Jurkat, Clone E6-1 (cell line): ENCODE measurements at places on chromosomes 7 and 10.

- DNase-seq: peak; percentile 7
These were observed 17.8 kb downstream of the NPSR1 start for GRCh38 chr7:34675749-34676374.

GRCh38 chr10:132470410-132471124, 67.0 kb upstream of the INPP5A start:
- DNase-seq: peak; percentile 31

DNA sequence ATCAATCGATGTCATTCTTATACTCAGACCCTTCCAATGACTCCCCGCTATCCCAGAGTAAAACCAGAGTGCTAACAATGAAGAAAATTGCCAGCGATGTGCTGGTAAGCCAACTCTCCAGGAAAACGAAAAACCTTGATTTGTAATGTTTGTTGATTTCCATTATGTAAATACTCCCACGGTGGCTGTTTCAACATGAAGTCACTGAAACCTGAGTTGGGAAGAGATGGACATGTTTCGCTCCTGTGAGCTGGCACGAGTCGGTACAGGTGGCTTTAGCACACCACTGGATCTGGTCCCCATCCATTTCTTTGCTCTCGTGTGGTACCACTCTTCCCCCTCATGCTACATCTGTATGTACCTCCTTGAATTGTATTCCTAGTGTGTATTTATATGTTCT, 52.9 kb downstream of the AP3M1 start:
- no peak for DNase-seq

- DNase-seq: no peak
These were observed 6.5 kb upstream of the BEND7 start for GRCh38 chr10:13535346-13535745.

DNA sequence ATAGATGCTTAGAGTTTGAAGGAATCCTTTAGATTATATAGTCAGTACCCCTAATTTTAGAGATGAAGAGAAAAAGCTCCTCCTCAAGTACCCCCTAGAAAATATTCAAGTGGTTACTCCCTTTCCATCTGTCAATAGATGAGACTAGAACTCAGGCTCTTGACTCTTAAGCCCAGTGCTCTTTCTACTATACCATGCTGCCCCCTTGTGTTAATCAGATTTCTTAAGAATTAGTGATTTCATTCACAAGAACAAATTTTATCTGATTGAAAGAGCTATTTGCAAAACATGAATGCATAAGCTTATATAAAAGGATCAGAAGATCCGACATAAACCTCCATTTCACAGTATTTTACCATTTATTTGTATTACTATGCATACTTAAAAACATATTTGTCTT, 179.3 kb downstream of the TFEC start:
- peak; percentile 36 for DNase-seq

DNA sequence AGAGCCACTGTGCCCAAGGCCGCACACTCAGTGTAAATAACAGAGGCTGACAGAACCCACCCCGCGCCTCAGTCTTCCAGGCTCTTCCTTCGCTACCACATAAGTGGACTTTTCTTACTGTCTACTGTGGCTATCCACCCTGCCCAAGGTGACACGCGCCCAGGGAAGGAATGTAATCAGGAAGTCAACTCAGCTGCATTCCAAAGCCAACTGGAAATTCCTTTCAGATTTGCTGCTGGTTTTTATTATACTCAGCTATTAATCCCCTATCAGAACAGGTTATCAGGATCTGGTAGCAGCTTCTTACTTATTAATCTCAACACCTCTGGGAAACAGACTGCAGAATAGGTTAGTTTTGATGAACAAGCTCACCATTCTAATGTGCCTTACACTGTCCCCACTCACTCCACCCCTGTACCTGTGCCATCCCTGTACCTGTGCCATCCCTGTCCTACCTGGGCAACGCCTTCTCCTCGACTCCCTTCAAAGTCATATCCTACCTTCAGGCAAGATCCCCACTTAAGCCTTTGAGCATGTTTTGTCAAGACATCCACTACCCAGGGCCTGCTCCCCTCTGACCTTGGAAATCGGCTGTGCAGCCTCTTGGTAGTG, 90.7 kb downstream of the NHLRC2 start:
- no peak for DNase-seq

DNA sequence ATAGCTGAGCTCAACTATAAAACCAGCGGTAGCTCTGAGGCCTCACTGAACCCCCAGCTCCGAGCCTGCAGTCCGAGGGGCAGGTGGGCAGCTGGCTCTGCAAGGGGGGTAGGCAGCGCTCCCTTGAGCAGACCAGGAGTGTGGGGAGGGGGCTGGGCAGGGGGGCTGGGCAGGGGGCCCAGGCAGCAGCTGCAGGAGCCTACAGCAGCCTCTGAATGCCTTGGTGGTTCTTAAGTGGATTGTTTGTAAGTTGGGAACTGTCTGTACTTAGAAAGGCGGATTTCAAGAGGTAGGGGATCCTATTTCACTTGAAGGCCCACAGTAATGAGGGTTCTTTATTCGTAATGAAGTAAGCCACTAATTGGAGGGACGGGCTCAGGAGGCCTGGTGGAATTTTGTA, 72.3 kb downstream of the ICA1 start:
- no peak for DNase-seq

DNA sequence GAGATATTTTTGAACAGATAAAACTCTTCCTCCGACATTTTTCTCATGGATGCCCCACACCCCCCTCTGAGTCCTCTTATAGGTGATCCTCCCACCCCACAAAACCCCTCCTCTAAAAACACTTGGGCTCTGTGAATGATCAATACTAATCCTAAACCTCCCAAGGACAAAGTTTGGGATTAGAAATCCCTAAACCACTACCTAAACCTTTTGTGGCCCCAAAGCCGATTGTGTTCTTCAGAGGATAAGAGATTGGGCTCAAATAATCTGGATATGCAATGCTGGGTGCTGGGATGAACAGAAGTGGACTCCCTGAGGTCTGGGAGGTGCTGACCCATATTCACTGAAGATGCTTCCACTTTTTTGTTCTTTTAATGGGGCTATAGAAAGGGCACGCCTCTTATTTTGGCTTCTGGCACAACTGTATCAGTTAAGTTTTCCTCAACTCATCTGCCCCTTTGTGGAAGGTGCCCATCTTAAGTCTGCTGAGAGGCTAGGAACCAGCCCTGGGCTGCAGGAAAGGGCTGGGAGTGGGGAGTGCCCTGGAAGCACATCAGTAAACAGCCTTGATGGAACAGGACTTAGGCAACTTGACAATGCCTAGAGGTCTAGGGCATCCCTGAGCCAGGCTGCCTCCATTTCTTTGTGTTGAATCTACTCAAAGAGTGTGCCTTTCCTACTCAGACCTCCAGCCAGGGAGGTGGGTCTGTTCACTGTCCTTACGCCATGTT, at the start of gene OPN1SW:
TSS of gene OPN1SW (minus strand) at position 51 of the 731 bp plus-strand sequence. CDS start at position 38, 13 bp downstream.
- no peak for DNase-seq

- peak; percentile 62 for DNase-seq
These were observed 479 bp downstream of the PNPLA8 start for GRCh38 chr7:108525327-108525984.

DNA sequence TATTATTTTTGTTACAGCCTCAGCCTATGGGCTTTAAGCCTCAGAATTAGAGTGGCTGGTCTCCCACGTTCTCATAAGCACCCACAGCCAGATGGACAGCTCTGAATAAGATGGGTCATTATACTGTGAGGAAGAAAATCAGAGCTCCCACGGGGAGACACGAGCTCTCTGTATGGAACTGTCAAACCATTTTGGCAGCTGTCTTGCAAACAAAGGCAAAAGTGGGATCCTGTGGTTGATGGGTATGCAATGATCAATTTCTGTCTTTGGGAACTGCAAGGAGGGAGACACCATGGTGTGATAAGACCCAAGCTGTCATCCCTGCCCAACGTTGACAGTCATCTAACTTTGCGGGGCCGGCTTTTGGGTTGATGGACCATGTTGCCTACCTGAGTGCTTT, 614.3 kb downstream of the TYW1 start:
- DNase-seq: no peak

DNA sequence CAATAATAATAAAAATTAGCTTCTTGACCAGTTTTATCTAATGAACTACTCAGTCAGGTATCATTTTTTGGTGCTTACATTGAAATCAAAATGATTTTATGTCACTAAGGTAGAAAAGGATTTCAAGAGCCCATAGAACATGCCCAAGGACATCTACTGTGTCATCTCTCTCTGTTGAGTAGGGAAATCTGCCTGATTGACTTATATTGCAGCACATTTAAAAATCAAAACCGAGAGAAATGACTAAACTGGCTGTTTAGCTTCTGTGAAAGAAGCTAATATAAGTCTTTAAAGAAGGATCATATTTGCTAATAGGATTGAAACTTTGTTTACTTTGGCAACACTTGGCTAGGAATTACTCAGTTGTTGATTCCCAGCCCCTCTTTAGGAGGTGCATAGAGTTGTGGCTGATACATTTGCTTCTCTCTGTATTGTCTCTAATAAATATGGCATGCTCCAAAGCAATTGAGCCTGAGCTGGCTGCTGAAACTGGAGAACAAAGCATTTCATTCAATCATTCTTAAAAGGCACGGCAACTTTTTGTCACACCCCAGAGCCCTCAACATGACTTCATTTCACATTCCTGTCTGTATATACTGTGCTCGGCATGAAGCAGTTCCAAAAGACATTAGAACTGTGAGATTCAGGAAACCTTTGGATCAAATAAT, 1096.9 kb upstream of the POT1 start:
- no peak for DNase-seq

DNA sequence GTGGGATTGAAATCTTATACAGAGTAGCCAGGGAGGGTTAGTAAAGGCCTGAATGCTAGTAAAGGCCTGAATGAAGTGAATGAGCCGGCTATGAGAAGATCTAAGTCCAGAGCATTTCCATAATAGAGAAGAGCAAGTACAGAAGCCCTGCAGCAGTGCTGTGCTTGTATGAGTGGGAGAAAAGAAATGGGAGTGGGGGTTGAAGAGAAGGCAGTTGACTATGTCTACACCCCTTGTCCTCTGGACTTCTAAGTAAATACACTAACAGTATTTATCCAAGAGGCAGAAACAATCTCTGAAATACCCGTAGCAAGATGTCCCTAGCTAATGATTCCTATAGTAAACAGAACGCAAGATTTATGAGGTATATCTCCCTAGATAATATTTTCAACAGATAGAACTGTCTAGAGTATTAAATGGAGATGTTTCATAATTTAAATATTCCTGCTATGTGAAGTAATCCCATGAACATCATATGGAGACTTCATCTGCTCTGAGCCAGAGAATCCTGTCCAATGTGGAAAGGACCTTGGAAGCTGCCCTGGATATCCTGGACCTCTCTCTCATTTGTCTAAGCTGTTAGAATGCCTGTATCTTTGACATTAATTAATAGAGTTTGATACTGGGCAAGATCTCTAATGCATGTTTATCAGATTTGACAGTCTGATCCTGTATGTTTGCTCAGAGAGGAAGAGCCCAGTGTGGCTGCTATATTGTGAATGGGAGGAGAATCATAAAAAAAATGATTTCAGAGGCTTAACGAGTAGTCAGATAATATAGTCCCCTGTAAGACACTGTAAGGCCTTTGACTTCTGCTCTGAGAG, 171.6 kb downstream of the LRRN3 start:
- DNase-seq: no peak

- DNase-seq: no peak
These were observed 59.5 kb upstream of the HECTD2 start for GRCh38 chr10:91350651-91351081.

- peak; percentile 86 for DNase-seq
These were observed 60.4 kb upstream of the KCNIP2 start for GRCh38 chr10:101903827-101904550.

- DNase-seq: no peak
These were observed 76.8 kb upstream of the KLF6 start for GRCh38 chr10:3861795-3862194.
